DMS79 (cell line): ENCODE measurements at places on chromosomes 3 and 15.
A peak's percentile ranks its signal among the peaks of the same experiment; 100 is the strongest.

GRCh38 chr3:157913741-157914150 is 192.5 kb downstream of the SHOX2 start:
- DNase-seq, result no peak

- no peak for DNase-seq
Measured at GRCh38 chr3:40456279-40456939, 730 bp upstream of the RPL14 start.

DNA sequence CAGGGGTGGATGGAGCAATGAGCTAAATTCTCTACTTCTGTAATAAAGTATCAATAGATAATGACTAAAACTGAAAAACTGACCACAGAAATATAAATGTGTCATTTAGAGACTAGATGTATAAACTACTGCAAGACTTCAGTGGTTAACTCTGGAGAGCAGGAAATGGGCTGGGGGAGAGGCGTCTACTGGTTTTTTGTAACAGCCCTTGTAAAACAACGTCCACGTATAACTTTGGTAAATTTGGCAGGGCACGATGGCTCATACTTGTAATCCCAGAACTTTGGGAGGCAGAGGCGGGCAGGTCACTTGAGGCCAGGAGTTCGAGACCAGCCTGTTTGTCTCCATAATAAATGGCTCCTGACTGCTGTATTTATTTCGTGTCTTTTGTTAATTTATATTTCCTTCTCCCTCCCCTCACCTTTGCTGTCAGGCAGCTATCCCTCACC is 12.5 kb downstream of the RAB27A start:
- DNase-seq, result no peak

DNA sequence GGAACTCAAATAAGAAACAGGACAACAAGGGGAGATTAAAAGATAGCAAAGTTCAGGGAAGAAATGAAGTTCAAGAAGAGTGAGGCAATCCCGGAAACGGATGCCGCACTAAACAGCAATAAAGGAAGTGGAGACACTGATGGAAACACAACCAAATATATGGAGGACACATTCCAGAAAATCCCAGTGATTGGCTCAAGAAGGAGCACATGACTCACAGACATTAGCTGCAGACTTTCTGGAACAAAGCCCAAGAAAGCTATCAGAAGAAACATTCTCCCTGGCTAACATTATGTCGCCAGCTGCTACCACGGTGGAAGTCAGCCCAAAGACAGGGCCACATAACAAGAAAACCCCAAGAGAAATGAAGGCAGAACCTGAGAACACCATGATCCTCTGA is 18.1 kb upstream of the VGLL4 start:
- DNase-seq, result no peak

GRCh38 chr3:67605377-67605776 is 49.0 kb downstream of the SUCLG2 start:
- DNase-seq, result no peak

DNA sequence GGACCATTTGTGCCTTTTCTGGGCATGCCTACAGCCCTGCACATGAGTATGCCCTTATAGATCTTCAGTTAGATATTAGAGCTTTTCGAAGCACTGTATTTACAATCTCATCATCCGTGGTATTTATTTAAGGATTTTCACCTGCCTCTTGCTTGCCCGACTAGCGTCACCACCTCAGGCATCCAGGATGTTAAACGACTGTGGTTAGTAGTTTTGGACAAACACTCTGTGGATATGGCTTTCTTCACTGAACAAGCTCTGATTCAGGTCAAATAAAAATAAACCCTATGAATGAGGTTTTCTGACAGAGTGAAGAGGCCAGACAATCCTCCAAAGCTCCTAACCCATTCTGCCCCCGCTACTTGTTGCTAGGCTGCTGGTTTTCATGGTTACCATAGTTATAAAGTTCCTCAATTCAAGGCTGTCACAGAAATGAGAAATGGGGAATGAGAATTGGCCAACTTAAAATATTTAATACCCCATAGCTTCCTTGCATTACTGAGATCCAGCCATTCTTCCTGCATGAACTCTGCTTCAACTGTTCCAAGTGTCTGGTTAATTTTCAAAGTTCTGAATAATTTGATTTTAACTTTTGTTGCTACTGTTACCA is 440.1 kb downstream of the GABRG3 start:
- peak; percentile 83 for DNase-seq

DNA sequence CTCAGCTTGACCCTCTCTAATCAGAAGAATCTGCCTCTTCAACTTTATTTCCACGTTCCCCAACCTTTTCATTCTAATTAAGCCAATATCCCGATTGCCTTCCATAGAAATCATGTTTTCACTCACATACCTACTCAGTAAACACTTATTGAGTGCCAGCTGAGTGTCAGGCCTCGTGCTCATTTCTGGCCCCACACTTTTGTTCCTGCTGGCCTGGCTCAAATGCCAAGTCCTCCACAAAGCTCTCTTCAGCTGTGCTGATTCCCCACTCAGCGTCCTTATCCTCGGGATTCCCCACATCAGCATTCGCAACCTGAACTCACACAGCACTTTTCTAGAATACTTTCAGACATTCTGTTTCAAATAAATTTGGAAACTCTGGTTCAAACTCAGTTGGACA is 68.9 kb downstream of the THBS1 start:
- DNase-seq, result no peak
